LoVo (cell line): ENCODE measurements at places on chromosomes 5 and 9.

DNA sequence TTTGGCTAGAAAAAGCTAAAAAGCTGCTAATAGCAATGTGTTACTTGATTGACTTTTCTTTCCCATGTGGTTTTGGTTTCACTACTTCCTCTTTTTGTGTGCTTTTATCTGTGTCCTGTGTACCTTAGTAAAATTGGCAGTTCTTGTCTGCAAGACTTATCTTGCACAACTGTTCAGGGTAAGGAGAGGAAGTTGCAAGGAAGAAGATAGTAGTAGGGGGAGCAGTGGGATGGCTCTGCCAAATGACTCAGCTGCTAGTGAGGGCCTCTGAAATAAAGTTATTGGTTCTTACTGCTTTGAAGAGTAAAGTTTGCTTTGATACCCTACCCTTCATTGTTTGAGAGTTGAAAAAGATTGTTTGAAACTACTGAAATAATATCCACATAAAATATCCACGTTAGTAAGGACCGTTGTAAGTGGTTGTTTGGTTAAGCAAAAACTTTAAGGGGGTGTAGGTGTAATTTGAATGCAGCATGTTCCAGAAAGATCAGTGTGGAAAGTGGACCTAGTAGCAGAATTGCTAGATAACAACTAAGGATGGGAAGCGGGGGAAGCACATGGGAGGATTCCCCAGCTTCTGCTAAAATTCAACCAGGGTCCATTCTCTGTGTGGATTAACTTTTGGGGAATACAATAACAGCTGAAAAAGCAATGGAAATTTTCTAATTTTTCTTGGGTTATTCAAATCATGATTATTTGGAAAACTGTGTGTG, 123.5 kb downstream of the SCAMP1 start:
- no peak for DNase-seq

- DNase-seq = no peak
Observed at GRCh38 chr9:124180557-124180956, 77.2 kb upstream of the NEK6 start.

DNA sequence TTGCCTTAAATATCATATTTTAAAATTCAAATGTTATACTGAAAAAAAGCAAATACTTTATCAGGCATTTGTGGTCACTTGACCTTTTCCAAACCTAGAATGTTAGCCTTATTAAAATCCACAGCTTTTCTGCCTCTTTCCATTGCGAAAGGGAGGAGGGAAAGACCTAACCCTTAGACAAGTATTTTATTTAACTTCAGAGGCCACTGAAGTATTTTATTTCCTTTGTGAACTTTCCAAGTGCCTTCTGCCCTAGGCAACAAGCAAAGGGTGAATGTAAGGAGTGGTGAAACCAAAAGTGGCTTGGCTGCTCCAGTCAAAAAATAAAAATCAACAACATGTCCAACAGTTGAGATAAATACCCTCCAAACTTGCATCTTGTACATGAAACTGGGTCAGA, 376.1 kb downstream of the EFNA5 start:
- no peak for DNase-seq

DNA sequence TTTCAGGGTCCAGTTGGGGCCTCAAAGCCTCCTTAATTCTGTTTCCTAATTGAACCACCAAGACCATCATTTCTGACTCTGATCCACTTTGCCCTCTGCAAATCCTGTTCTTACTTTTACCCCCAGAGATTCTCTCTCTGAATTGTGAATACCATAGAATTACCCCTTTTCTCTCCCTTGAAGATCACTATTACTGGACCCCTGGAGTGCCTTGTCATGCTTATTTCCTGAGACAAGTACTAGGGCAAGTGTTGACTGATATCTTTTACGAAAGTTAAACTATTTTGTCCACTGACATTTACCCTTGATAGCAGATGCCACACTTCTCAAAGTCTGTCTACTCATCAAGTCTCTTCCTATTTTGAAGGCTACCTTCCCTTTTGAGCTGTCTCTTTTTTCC, 246.9 kb upstream of the PTGER4 start:
- DNase-seq = no peak

GRCh38 chr9:98641695-98642094, 67.0 kb downstream of the GABBR2 start:
- DNase-seq = no peak

DNA sequence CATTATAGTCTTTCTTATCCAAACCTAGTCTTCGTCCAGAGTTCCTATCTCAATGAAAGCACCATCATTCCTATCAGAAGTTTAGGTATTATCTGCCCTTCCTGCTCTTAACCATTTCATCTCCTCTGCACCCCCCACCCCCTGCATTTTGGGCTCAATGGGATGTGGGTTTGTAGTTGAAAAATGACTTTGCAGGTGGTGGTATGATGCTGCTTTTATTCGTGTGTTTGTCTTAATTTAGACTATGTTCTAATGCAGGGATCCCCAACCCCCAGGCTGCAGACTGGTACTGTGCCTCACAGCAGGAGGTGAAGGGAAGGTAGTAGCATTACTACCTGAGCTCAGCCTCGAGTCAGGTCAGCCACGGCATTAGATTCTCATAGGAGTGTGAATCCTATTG, 49.4 kb upstream of the ZNF608 start:
- DNase-seq = no peak
